ENCODE measurements at places on chromosomes 3 and 15. TPM values are rescaled to one million over a fixed set of nuclear protein-coding genes. Genes with fewer than 3 reads are reported as not detected.

GRCh38 chr3:152183473-152183872 lies 85.3 kb upstream of the MBNL1 start:
- DNase-seq, result peak; percentile 4

- no peak for DNase-seq
Observed at GRCh38 chr3:44001072-44001471, 240.6 kb upstream of the TOPAZ1 start.

DNA sequence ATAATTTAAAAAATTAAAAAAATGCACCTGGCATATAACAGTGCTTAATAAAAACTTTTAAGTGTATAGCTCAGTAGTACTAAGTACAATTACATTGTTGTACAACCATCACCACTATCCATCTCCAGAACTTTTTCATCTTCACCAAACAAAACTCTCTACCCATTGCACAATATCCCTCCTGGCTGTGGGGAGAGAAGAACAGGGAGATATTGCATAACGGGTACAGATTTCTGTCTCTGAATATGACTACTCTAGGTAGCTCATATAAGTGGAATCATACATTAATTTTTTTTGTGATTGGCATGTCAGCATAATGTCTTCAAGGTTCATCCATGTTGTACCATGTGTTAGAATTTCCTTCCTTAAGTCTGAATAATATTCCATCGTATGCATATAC lies 91.0 kb upstream of the PLAAT1 start:
- DNase-seq, result no peak

DNA sequence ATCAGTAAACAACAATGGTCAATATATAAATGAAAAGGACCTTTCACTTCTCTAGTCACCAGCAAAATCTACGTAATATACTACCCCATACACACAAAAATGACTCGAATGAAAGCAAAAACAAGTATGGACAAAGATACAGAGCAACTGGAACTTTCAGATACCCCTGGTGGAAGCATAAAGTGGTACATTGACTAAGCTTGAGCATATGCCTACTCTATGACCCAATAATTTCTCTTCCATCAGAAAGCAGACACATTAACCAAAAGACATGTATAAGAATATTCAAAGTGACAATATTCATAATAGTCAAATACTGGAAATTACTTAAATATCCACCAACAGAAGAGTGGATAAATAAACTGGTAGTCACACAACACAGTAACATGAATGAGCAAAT lies 86.0 kb downstream of the EFL1 start:
- no peak for DNase-seq

GRCh38 chr15:101187820-101188636 lies 63.8 kb downstream of the CHSY1 start:
- DNase-seq, result no peak

GRCh38 chr3:177236704-177237103 lies 39.4 kb upstream of the TBL1XR1 start:
- DNase-seq, result no peak

DNA sequence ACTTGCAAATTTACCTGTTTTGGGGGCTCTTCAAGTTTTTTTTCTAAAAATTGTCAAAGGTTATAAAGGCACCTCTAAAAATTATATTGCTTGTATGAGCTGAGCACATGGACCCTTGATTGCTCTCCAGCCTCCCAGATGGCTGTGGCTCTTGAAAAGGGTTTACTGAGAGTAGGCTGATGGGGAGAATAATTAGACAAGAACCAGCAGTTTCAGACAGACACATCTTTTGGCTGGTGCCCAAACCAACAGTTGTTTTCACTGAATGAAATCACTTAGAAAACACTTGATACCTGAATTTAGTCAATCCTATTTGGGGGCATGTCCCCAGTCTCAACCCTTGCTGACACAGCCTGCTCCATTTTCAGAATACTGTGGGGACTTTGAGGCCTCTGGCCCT lies 217.6 kb downstream of the KBTBD8 start:
- no peak for DNase-seq

DNA sequence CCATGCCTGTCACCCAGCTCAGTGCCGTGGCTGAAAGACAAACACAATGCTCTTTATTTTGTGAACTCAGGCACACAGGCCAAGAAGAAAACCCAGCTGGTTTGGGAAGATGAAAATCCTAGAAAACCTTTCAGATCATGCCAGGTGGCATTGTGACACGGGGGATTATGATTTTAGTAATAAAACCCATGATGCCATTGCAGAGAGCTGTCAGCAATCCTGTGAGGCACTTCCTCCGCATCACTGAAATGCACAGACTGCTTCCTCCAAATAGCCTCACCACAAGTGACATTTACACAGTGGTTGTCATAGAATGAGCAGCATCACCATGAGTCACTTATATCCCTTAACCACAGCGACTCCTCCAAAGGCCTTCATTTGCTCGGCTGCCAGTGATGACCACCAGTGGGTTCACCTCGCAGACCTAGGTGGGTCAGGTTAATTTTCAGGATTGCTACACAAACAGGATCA lies 22.7 kb downstream of the ABHD6 start:
- DNase-seq, result peak; percentile 84

DNA sequence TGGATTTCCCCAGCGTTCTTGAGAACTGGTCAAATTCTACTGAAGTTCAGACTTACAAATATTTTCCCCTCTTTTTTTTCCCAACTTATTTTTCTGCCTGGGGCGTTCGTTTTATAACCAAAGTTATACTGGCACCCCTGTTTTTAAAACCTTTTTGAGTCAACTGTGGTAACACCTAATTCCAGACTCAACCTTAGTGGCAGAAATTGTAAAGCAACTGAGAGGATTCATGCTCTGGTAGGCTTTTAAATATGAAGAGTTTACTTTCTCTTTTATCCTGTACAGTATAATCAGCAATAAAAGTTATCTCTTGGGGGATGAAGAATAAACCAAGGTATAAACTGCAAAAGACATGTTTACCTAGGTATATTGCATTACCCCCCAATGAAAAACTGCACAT lies 2.3 kb downstream of the IL5RA start:
- DNase-seq, result no peak

DNA sequence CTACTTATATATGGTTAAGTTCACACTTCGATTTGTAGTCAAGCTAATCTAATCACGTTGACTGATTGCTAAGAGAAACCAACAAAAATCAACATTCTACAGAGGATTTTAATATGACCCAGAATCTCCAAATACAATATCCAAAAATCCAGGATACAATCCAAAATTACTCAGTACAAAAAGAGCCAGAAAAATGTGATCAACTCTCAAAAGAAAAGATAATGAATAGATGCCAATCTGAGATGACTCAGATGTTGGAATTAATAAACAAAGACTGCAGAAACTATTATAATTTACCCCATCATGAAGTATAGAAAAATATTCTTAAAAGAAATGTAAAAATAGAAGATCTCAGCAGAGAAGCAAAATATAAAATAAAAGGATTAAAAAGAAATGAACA lies 22.3 kb downstream of the HACL1 start:
- DNase-seq, result no peak

GRCh38 chr3:131728898-131729642 lies 226.3 kb upstream of the MRPL3 start:
- DNase-seq, result no peak

GRCh38 chr3:142623194-142623593 lies 27.0 kb downstream of the PLS1 start:
- no peak for DNase-seq

- no peak for DNase-seq
Observed at GRCh38 chr3:50138266-50139200, 16.6 kb upstream of the SEMA3F start.

DNA sequence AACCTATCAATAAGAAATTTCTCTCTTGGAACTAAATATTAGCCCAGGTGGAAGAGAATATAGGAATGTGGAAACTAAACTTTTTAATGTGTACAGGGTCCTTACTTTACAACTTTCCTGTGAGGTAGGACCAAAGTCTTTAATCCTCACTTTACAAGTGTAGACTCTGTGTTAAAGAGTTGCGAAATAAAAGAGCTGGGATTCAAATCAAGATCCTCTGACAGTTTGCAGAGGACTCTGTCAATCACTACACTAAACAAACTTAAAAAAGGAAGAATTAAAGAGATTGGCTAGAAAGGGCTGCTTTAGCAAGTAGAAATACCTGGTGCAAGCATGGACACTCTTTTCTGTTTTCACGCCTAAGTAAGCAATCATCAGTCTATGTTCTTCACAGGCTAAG lies 139.4 kb downstream of the MECOM start:
- no peak for DNase-seq

Gene ZBBX
- total RNA-seq, result 8.9 TPM

Gene RBPMS2
- total RNA-seq, result 0.27 TPM

- peak; percentile 50 for DNase-seq
Observed at GRCh38 chr3:187739094-187739560, 6.1 kb downstream of the BCL6 start.

Gene ARPIN
- 16.3 TPM for total RNA-seq

Gene HIGD2B
- not detected for total RNA-seq

Gene GABRR3
- not detected for total RNA-seq

Gene RASSF1
- total RNA-seq, result 11.3 TPM

- no peak for DNase-seq
Observed at GRCh38 chr3:124282751-124283651, 291.1 kb upstream of the ROPN1 start.

Gene EXOG
- 26.6 TPM for total RNA-seq

- DNase-seq, result no peak
Observed at GRCh38 chr3:123533554-123534159, 51.2 kb downstream of the HACD2 start.

- no peak for DNase-seq
Observed at GRCh38 chr15:61879219-61879618, 181.0 kb downstream of the VPS13C start.

DNA sequence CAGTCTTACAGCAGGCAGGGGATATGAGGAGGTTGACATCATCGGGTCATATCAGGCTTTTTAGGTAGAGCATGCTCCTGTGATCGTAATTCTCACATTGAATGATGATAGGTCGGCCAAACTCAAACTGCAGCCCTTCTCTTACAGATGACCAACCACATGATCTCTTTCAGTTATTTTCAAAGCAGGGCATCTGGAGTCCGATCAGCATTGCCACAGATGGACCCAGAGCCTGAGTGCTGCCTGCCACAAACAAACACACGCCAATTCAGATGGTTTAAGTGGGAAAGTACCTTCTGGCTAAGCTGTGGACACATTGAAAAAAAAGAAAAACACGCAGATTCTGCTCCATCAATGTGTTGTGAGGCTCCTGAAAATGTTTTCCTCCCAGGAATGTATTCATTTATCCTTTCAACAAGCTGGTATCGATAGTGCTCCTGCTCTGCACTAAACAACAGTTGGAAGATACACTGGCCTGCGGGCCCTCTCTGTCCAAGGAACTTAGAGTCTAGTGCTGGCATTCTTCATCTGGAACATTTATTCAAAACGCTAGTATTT lies 31.2 kb downstream of the ARPP21 start:
- no peak for DNase-seq

Gene TM6SF1
- total RNA-seq, result 1.8 TPM

Gene GOLGA8N
- 8.9 TPM for total RNA-seq

GRCh38 chr3:13420831-13421765 lies 976 bp upstream of the NUP210 start:
- no peak for DNase-seq

- DNase-seq, result no peak
Observed at GRCh38 chr3:161084277-161084676, 20.9 kb downstream of the B3GALNT1 start.

Gene LAMB2
- 79.4 TPM for total RNA-seq

Gene CEP19
- 8.0 TPM for total RNA-seq

DNA sequence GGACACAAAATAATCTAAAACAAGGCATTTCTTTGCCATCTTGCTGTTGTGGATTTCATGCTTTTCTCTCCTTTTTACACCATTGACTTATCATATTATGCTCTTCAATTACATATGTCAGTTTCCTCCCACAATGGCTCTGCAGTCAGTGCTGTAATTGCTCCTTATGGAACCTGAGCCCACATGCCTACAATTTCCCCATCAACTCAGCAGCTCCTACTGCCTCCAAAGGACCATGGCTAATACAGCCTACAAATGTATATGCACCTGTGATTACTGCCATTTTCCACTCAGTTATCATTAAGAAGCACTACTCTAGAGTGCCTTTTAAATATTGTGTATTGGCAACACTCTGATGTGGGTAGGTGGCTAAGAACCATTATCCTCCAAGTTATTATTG lies 30.8 kb downstream of the RTP4 start:
- DNase-seq, result no peak

DNA sequence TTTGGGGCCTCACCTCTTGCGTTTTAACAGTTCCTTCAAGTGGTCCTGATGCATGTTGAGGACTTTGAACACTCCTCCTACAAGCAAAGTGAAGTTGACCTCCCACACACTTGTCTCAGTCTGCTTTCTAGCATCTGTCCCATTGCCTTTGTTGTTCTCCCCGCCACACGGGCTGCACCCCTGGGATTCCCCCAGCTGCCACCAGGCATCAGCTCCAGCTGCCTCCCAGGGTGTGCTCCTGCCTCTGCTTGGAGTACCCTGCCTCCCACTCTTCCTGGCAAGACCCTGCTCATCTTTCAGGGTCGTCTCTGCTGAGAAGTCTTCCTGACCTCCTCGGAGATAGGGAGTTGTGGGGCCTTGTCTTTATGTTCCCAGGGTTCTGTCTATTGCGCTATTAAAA lies 52.2 kb downstream of the IGF1R start:
- DNase-seq, result no peak

DNA sequence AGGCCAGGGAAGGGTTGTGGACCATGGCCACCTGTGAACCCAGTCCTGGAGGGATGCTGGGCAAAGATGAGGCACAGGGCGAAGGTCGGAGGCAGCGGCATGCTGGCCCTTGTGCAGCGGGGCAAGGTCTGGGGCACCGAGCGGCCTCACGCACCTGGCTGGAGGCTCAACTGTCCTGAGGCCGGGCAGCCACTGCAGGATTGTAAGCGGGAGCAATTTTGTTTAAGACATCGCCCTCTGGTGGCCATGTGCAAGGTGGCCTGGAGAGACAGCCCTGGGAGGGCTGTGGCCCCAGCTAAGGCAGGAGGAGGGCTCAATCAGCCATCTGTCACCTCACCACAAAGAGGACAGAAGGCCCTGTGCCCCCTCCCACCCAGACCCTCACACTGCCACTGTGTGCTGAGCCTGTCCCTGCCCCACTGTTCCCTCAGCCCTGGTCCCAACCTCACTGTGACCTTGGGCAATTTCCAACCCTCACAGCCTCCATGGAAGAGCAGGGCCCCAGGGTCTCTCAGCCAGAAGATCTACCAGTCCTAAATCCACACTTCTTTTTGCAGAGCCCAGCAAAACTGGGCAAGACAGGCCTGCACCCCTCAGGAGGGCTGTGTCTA lies 46.2 kb downstream of the TPRA1 start:
- DNase-seq, result peak; percentile 63

- DNase-seq, result no peak
Observed at GRCh38 chr3:176855901-176856486, 341.3 kb downstream of the TBL1XR1 start.

Gene FETUB
- total RNA-seq, result not detected

DNA sequence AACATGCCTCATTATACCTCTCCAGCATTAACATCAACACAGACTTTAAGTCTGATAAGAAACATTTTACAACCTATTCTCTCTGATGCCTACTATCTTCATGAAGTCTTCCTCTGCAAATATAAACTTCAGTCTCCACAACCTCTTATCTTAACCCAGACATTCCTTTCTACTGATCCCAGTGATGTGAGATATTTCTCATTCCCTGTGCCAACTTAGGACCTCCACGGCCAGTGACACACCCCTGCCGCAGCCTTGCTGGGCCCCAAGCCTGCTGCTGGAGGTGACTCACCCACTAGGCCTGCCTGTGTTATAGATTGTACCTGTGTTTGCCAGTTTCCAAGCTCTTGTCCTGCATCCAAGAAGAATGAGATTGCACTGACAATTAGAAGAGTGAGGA lies 734.5 kb upstream of the CADM2 start:
- no peak for DNase-seq

Gene CACNA1D
- 27.9 TPM for total RNA-seq

Gene KNG1
- total RNA-seq, result not detected

GRCh38 chr3:106058475-106058874 lies 189.7 kb upstream of the CBLB start:
- no peak for DNase-seq

Gene WNT7A
- total RNA-seq, result 5.4 TPM

Measured in cerebellum (tissue), 4 donors.